ENCODE measurements at places on chromosomes 3 and 15. TPM values are rescaled to one million over a fixed set of nuclear protein-coding genes. Genes with fewer than 3 reads are reported as not detected.
A peak's percentile ranks its signal among the peaks of the same experiment; 100 is the strongest.

HIGD2B gene
- total RNA-seq = 0.32 TPM

BFSP2 gene
- total RNA-seq = not detected

PAK6 gene
- total RNA-seq = under 0.01 TPM

AZI2 gene
- total RNA-seq = 102 TPM

SCN5A gene
- 0.43 TPM for total RNA-seq

MFGE8 gene
- total RNA-seq = 168 TPM

SLC12A8 gene
- total RNA-seq = 33.2 TPM

KIF9 gene
- 1.6 TPM for total RNA-seq

CA12 gene
- 8.1 TPM for total RNA-seq

USF3 gene
- 7.7 TPM for total RNA-seq

SYNPR gene
- not detected for total RNA-seq

LXN gene
- total RNA-seq = 50.9 TPM

PAQR5 gene
- 0.97 TPM for total RNA-seq

LINGO1 gene
- total RNA-seq = not detected

GTF2E1 gene
- 16.1 TPM for total RNA-seq

- DNase-seq = no peak
These were observed 28.2 kb downstream of the NBEAL2 start for GRCh38 chr3:47007482-47008233.

- no peak for DNase-seq
These were observed 89.5 kb downstream of the IL20RB start for GRCh38 chr3:137047240-137047639.

DNA sequence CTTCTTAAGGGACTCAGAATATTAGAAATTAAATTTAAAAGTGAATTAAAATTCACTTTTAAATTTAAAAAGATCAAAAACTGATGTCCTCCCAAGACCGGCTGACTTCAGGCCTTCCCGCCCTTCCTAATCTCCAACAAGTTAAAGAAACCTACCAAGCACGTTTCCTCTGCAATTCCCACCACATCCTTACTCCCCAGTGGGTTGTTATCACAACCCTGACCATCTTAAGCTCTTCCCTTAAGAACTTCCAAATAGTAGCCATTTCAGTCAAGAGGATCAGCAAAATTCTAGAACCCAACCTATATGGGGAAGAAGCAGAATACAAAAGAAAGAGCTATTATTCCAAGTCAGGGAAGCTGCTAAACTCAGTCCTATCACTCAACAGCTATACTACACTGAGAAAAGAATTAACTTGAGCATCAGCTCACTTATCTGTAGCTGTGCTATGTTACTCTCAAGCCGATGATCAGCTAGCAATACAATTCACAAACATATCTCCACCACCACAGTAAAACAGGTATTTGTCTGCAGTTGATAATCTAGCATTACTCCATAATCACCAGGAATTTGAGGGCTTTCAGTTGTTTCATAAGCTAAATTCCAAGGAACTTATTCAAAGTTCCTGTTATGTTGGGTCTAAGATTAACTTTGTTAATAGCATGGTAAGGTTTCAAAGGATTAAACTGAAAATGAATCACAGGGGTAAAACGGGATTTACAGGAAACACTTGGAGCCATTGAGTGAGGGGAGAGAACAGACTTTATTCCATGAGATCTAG, 14.3 kb downstream of the ABCC5 start:
- DNase-seq = peak; percentile 78

- no peak for DNase-seq
These were observed 150.2 kb downstream of the IMPG2 start for GRCh38 chr3:101170062-101170771.

DNA sequence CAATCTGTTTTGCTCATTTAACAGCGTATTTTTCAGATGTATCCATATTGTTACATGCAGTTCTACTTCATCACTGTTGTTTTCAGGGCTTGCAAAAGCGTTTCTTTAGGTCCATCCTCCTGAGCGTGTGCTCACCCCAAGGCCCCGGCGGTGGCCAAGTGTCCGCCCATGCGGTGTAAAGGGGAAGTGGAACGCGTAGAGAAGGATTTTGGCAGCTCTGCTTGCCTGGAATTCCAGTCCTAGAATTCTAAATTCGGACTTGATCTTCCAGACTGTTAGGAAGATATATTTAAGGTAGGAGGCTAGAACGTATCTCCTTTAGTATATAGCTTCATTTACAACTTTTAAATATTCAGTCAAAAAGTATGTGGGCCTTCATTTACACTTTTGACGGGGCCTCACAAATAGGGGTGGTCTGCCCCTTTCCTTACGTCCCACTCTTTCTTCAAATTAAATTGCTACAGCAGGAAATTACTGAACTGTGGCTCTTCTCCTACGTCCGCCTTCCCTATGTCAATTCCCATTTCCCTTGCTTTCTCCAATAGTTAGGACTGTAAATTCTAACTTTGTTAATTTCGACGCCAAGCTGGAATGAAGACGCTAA, 609 bp upstream of the TBC1D23 start:
- peak; percentile 59 for DNase-seq

DNA sequence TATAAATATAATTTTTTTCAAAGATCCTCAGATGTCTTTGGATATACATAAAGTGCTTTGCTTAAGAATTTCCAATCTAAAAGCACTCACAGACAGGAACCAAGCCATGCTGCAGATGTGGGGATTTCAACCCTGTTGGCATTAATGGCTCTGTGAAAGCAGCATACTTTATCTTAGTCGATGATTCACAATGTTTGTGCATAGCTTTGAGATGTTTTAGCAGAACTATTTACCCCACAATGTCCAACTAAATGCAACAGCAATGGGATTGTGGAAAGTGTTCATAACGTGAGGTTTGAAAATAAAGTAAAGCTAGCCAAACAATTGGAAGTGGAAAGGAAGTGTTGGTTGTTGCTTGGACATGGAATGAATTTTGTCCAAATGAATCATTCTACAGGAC, 371.4 kb downstream of the SOX2 start:
- DNase-seq = peak; percentile 7

DNA sequence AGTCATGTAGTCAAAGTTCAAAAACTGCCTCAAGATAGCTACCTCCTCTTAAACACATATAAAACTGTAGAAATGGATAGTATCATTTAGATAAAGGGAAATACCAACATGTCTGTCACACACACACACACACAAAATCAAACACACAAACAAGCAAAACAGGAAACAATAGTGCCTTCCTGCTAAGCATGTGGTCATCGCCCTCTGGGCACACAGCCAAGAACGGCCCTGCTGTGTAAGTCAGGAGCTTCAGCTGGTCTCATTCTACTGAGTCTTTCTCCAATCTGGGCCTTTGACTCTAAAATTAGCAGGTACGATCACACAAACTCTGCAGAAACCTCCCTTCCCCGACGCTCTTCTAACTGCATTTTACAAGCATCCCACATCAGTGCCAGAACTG, 272.2 kb upstream of the CHRNA7 start:
- no peak for DNase-seq

GRCh38 chr15:48475600-48476395, 144.6 kb downstream of the DUT start:
- DNase-seq = no peak

DNA sequence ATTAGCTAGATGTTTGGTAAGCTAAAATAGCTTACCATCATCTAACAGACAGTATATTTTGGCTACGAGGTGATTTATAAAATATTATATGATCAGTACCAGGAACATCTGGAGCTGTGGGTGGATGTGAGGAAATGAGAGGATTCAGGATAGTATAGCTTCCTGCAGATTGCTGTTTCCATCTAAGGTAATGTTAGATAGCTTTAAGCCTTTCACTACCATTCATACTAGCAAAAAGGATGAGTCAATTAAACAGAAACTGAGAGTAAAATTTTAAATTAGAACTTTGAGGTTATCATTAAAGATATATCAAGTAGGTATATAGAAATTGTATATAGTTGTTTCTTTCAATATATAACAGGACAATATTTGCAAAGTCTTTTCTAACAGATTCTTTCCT, 8.0 kb downstream of the ZBTB20 start:
- DNase-seq = no peak

DNA sequence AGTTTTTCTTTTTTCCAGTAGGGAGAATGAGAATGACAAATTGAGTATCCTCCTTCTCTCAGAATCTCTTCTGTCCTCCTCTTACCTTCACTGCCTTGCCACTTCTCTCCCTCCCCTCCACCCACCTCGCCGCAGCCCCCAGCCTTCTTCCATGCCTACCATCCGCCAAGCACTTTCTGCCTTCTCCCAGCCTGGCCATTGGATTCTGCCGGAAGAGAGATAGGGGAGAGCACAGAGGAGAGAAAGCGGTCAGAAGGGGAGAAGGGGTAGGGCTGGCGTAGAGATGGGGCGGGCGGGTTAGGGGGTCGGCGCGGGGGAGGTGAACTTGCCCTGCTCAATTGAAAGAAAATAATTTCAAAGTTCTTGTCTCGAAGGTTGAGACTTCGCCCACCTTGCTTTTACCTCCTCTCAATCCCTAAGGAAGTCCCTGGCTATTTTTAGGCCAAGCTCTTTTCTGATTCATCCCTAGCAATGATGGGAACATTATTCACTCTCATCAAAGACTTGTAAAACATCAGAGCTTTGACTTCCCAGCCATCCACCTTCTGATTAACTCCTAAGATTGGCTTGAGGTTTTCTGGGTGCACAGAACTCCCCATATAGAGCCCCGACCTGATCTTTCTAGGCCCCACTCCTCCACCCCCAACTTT, 811 bp downstream of the C3orf52 start:
- peak; percentile 17 for DNase-seq

- no peak for DNase-seq
These were observed 24.9 kb downstream of the STAC start for GRCh38 chr3:36405190-36405589.

- DNase-seq = peak; percentile 80
These were observed 20.2 kb downstream of the SEMA6D start for GRCh38 chr15:47737477-47737876.

- peak; percentile 30 for DNase-seq
These were observed 1.9 kb downstream of the RHO start for GRCh38 chr3:129530251-129530791.

DNA sequence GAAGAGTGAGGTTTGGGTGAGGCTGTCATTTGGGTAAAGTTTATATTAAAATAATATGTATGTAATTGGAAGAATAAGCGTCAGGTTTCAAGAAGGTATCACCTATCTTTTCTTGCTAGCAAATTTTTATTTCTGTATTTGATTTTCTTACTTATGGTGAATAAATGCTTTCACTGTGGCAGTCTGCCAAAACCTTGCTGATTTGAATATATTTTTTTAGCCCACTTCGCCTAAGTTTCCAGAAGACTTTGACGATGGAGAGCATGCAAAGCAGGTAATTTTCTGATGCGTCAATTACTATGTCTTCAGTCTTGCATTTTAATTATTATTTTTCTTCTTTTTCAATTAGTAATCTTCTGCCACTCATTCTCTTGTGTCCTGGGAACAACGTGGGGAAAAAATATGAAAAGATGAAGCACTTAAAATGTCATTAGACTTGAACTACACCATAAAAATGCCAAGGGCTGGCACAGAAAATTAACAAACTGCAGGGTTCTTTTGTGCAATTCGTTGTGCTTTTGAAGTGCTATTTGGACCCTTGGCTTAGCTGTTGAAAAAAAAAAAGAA, 40.4 kb downstream of the SRP14 start:
- DNase-seq = no peak

GRCh38 chr3:116552246-116552645, 107.0 kb upstream of the LSAMP start:
- no peak for DNase-seq

- DNase-seq = no peak
These were observed 62.8 kb upstream of the C3orf80 start for GRCh38 chr3:160162440-160162839.

- DNase-seq = peak; percentile 64
These were observed 95.4 kb downstream of the FRMD5 start for GRCh38 chr15:44099671-44100070.

- no peak for DNase-seq
These were observed 97.5 kb downstream of the CHDH start for GRCh38 chr3:53748512-53749271.

DNA sequence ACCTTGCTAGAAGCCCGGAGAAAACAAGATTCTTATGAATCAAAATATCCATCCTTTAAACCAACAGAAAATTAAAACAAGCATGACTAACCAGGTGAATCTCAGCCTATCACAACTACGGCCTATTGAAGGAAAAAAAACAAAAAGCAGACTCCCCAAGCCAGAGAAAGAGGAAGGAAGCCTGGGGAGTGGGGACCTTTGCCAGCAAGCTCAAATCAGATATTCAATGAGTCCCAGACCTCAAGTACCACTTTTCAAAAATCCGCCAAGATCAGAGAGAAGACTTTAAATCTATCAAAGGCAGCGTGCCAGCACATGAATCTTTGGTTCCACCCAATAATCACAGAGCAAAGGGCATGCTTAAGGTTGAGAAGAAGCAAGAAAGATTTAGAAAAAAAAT, 253.8 kb downstream of the NTRK3 start:
- DNase-seq = no peak

DNA sequence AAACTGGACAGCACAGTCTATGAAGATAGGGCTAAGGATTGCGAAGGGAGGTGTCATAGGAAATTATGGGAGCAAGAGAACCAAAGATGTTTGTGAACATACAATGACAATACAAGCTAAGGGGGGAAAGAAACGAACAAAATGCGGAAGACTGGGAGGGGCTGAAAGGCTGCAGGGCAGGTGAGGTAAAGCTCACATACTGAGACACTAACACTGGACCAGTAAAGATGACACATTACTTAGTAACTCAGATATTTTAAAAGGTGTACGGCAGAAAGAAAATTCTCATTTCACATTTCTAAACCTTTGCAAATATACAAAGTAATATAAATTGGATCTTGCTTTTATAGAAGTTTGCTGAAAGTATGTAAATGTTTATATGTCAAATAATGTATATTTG, 10.1 kb downstream of the CLDND1 start:
- DNase-seq = no peak

DNA sequence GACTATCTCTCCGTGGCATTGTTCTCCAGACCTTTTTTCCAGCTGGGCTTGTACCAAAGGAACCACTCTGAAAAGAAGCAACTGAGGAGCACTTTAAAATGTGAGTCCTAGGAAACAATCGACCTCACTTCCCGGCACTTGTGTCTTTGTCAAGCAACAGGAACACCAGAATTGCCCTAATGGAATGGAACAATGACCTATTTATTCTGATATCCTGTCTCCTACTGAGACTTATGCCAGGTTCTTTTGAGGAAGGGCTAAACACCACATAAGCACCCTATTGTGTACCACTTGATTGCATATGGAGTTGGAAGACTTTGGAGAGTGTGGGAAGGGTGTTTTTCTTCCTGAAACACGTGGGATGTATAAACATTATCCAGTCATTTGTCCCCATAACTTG, 56.8 kb upstream of the TGFBR2 start:
- DNase-seq = no peak

GRCh38 chr3:72973031-72973723, 23.4 kb upstream of the PPP4R2 start:
- no peak for DNase-seq

GRCh38 chr15:34182942-34183341, 27.0 kb downstream of the KATNBL1 start:
- no peak for DNase-seq

- DNase-seq = peak; percentile 66
These were observed at the start of gene AADAC for GRCh38 chr3:151813799-151814198. Gene AADAC, plus strand, starts transcription at chr3:151814116. Its CDS starts 47 bp downstream, at chr3:151814163.

- no peak for DNase-seq
These were observed 352.5 kb downstream of the DIPK2A start for GRCh38 chr3:144324076-144324475.

GRCh38 chr3:146503461-146504202, 34.3 kb upstream of the PLSCR2 start:
- DNase-seq = peak; percentile 86
